GM18507 (cell line): ENCODE measurements at places on chromosomes 2 and 18.

- DNase-seq: no peak
Measured at GRCh38 chr2:174209325-174209724, 39.0 kb downstream of the OLA1 start.

DNA sequence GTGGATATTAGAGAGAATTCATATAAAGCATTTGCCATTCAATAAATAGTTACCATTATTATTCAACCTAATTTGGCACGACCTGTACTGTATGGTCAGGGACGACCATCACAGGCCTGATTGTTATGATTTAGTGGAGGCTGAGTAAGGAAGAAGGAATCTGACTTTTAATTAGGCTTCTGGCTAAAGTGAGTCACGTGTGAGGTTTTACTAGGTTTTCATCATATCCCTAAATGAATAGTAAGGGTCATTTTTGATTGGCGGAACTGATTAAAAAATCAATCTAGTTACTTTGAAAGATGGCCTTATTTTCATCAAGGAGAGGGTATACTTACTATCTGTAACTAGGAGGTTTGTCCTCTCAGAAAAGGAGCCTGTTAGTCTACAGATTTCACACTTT is 143.4 kb downstream of the ADCYAP1 start:
- DNase-seq: no peak

- no peak for DNase-seq
Measured at GRCh38 chr2:220697011-220697410, 875.1 kb downstream of the EPHA4 start.

DNA sequence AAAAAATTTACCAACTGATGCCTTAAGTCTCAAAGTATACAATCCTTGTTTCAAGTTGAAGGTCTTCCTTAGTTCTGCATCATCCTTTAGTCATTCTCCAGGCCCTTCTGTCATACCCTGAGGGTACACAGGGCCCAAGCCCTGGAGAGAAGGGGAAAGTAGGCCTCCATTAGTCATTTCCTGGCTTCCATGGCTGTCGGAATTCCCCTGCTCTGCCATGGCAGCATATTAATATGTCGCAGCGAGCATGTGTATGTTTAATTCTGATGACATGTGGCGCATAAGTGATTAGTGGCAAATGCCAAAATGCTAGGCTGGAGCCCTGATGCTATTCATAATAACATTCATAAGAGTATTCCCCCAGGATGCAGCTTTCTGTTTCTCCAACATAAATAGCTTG is 22.1 kb downstream of the GPR39 start:
- DNase-seq: no peak

DNA sequence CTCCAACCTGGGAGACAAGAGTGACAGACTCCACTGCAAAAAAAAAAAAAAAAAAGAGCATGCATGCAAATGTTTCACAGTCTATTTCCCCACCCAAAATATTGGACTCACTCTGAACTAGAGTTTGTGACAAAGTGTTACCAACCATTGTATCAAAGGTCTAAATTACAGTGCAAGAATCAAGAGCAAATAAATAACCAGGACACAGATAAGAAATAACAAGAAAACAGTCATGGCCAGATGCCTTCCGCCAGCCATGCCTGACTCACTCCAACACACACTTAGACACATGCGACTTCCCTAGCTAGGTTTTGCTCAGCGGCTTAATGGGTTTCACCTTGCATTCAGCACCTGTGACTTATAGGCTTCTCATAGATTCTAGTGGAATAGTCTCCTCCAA is 62.8 kb downstream of the CYB5A start:
- DNase-seq: no peak

DNA sequence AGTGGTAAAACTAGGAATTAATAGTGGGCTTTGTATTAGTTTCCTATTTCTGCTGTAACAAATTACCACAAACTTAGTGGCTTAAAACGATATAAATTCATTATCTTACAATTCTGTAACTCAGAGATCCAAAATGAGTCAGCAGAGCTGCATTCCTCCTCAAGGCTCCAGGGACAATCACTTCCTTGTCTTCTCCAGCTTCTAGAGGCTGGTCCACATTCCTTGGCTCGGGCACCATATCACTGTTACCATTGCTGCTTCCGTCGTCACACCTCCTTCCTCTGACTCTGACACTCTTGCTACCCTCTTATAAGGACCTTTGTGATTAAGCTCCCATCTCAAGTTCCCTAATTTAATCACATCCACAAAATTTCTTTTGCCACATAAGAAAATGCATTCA is 567.8 kb upstream of the KLHL29 start:
- no peak for DNase-seq

DNA sequence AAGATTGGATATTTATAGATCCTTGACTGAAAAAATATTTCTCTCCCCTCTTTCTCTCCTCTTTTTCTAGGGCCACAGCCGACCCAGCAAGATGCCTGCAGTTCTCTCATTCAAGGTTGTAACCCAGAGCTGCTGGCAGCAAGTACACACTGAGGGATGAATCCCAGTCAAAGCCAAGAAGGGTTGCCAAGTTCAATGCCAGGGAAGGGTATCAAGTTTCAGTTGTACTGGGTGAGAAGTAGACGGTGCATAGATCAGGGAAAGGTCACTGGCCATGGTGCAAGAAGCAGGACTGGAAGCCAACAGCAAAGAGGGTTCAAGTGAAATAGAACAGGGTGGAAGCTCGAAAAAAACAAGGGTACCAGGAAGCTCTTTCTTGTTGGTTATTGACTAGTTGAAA is 170.2 kb downstream of the NRP2 start:
- no peak for DNase-seq

GRCh38 chr2:149597668-149598326 is 10.2 kb upstream of the MMADHC start:
- DNase-seq: peak; percentile 7

DNA sequence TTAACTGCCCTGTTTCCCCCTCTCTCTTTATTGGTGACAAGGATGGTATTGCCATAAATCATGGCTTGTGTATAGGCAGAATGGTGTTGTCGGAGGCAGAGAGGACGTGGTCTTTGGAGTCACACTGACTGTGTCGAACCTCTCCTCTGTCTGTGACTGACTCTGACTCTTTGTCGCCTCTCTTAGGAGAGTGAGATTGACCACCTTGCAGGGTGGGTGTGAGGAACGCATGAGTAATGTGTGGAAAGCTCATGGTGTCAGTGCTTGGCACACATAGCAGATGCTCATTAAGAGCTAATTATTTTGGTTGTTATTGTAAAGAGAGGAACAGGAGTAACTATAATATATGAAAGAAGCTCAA is 145.6 kb downstream of the TTC27 start:
- no peak for DNase-seq

DNA sequence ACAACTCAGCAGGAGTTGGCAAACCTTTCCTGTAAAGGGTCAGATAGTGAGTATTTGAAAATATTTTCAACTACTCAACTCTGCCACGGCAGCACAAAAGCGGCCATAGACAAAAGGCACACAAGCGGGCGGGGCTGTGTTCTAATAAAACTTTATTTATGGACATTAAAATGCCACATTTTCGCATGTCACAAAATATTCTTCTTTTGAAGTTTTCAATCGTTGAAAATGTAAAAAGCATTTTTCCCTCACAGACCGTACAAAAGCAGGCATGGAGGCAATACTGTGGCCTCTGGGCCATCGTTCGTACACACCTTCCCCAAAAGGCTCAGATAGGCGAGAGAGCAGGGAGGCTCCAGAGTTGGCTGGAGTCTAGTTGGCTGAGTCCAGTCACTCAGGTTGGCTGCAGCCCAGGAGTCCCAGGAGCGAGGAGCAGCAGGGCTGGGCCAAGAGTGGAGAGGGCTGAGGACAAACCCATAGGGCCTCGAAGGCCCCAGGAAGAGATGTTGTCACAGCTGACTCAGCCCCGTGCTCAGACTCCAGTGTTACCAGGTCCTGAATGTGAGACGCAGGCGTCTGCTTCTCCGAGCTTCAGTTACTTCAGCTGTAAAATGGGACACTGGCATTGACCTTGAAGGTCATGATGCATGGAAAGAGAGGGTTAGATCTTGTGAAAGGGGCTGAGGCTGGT is 42.5 kb downstream of the SDC1 start:
- DNase-seq: no peak

- no peak for DNase-seq
Measured at GRCh38 chr18:58087928-58088690, 44.1 kb downstream of the NEDD4L start.
